ENCODE measurements at places on chromosomes 11 and 22.

- DNase-seq, result no peak
These were observed 2.0 kb downstream of the FAM83F start for GRCh38 chr22:39996732-39997131.

- DNase-seq, result no peak
These were observed 37.4 kb downstream of the SCUBE1 start for GRCh38 chr22:43305806-43306205.

DNA sequence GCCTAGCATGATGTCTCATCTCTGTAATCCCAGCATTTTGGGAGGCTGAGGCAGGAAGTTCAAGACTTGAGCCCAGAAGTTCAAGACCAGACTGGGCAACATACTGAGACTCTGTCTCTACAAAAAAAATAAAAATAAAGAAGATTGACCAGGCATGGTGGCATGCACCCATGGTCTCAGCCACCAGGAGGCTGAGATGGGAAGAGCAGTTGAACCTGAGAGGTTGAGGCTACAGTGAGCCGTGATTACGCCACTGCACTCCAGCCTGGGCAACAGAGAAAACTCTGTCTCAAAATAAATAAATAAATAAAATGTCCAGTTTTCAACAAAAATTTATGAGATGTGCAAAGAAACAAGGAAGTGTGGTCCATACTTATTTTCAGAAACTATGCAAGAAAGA lies 28.3 kb downstream of the EFCAB6 start:
- no peak for DNase-seq

DNA sequence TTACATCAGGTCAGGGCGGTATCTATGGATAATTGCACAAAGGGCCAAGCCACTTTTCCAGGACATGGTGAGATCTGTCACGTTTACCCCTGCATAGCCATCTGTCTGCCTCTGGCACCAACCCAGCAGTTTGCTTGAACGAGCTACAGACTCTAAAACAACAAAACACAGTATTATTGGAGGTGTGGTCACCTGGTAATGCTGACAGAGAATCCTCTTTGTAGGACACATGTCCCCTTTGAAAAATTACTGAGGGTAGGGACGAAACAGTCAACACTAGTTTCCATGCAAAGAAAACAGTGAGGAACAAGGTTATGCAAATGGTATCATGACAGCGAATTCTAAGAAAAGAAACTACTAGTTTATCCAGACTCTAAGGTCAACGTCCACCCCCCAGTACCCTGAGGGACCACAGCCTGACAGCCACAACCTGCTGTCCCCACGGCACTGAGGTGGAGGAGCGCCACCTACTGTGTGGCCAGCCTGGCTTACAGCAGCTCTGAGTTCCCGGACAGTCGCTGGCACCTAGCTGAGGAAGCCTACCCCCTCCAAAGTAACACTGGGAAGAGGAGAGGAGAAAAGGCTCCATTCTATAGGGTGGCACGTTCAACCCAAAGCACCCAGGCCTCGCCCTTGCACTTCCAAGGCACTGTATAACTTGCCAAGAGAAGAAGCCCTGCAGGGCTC lies 117.4 kb upstream of the BID start:
- DNase-seq, result no peak

DNA sequence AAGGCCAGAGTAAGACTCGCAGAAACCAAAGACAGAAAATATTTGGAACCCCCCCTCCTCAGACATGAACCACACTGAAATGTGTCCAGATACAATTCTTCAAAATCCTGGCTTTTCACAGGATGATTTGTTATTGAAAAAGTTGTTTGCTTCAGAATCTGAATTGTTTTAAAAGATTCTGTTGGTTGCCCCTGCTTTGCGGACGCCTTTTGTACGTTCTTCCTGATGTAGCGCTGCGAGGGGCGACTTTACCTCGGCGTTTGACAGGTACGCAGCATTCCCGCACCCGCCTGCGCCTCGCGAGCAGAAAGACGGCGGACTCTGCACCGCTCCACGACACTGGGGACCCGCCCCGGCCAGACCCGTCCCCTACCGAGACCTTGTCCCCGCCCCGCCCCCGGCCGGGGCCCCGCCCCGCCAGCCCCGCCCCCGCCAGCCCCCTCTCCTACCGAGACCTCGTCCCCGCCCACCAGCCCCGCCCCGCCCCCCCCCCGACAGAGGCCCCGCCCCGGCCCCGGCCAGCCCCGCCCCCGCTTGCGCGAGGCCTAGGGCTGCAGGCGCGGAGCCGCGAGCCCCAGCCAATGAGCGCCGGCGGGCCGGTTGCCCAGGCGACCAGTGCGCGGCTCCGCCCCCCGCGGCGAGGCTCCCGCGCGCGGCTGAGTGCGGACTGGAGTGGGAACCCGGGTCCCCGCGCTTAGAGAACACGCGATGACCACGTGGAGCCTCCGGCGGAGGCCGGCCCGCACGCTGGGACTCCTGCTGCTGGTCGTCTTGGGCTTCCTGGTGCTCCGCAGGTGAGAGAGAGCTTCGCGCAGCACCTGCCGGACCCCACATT lies at the start of gene GLB1L2:
Gene GLB1L2, plus strand, starts transcription at position 635 of the 835 bp plus-strand sequence. Its CDS starts 74 bp downstream, at position 709.
- DNase-seq, result no peak

GRCh38 chr11:93099806-93100205 lies 98.0 kb downstream of the SLC36A4 start:
- no peak for DNase-seq

Data from GM12864 (cell line).